Activated T-helper 9 cell treated with anti-CD3 and anti-CD28 coated beads, Interleukin-2, amount 50 U/mL, for 16 hours (primary cell): ENCODE measurements at places on chromosomes 1 and 21.

DNA sequence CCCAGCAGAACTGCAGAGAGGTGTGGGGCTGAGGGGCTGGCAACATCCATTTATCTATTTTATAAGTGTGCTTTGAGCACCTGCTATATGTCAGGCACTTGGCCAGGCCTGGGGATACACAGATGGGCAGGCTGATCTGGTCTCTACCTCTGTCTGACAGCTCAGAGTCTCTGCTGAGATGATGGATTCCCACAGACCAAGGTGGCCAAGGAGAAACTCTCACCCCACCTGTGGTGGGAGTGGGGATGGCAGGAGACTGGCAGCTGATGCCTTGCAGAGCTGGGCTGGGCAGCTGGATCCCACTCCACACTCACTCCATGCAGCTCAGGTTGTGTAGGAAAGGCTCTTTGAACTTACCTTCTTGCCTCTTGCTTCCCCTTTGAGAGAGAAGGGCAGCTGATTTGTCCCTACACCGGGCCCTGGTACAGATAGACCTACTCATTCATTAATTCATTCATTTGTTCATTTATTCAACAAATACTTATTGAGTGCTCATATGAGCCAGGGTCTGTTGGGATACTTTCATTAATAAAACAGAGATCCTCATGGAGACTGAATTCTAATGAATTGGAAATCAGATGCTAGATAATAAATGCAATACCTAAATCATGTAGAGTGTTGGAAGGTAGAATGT is 9.0 kb downstream of the ADORA1 start:
- DNase-seq = no peak

GRCh38 chr1:125087691-125088090 is 3902.9 kb downstream of the SRGAP2C start:
- no peak for DNase-seq

DNA sequence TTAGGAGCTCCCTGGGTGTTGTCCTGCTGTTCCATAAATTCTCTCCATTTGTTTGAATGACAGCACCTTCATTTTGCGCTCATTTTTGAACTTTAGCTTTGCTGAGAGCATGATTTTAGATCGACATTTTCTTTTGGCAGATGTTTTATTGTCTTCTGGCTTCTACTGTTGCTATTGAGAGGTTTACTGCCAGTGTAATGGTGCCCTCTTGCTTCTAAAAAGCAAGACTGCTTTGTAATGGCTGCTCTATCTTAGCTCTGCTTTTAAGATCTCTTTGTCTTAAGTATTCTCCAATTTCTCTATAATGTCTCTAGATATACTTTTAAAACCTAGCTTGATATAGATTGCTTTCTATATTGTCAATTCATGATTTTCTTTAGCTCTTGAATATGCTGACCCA is 27.8 kb downstream of the THEM4 start:
- no peak for DNase-seq

GRCh38 chr1:20063861-20064292 is 6.1 kb upstream of the PLA2G5 start:
- no peak for DNase-seq

DNA sequence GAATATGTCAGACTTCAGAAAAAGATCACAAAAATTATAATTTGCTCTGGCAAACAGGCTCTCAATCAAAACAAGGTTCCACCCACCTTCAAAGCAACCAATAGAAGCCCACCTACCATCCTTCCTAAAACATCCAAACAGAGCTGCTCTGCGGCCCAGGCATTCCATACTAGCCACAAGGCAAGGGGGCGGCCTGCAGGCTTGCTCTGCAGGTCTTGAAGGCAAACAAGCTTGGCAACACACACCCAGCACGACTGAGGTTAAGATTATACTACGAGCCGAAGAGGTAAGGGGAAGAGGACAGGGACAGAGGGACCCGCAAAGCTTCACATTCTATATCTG is 207.3 kb downstream of the SLC45A1 start:
- DNase-seq = no peak

DNA sequence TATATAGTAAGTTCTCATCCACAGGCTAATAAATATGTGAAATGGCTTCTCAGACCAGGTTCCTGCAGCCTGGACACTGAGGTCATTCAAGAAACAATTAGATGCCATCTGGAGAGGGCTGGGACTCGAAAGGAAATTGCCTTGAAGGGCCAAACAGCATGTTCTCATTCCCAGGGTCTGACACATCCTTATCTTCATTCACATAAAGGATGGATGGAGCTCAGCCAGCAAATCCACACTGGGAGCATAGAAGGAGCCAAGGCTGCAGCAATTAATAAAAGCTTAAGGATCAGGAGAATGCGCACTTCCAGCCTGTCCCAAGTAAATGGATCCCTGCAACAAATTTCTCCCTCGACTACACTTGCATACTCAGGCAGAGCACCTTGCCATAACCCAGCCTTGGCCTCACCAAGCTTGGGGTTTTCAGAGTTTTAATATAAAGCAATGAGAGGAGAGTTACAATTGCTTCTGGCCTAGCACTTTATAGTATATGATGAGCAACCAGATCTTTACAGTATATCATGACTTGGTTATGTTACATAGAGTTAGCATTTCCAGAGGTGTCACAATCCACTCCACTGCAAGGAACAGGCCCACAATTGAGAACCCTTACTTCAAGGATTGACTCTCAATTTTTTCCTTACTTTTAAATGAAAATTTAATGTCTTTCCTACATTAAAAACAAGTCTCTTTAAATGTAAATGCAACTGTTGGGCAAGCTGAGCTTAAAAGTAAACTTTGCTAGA is 55.9 kb downstream of the BCAR3 start:
- no peak for DNase-seq

- no peak for DNase-seq
Observed at GRCh38 chr1:34549199-34549598, 205.6 kb upstream of the GJB5 start.
